Spleen (tissue), 13 donors: ENCODE measurements at places on chromosomes 13 and 19. TPM values are rescaled to one million over a fixed set of nuclear protein-coding genes. Genes with fewer than 3 reads are reported as not detected.

GRCh38 chr13:114056205-114057013, 76.0 kb downstream of the RASA3 start:
- H3K27ac ChIP-seq: peak overlapping the region; percentile 39
- DNase-seq: no peak
- H3K4me1 ChIP-seq: peaks cover 61% of the 10 kb centered on the region
- H3K36me3 ChIP-seq: peaks cover 14% of the 10 kb centered on the region
- no peak overlapping the region for H3K4me3 ChIP-seq

DNA sequence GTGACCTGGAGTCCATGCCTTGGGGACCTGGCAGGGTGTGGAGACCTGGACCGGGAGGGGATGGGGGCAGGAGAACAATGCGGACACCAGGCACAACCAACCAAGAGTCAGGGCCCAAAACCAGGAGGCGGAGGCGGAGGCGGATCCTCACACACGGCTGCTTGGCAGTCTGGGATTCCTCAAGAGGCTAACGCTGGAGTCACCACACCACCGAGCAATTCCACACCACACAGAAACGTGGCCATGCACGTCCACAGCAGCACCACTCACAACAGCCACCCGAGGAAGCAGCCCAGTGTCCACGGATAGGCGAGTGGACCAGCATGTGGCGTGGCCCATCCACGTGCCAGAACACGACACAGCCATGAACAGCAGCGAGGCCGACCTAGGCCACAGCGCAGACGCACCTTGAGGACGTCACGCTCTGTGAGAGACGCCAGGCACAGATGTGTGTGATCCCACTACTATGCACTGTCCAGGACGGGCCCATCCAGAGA, 17.7 kb downstream of the SBNO2 start:
- no peak overlapping the region for H3K4me3 ChIP-seq
- H3K4me1 ChIP-seq: peaks cover 83% of the 10 kb centered on the region

DNA sequence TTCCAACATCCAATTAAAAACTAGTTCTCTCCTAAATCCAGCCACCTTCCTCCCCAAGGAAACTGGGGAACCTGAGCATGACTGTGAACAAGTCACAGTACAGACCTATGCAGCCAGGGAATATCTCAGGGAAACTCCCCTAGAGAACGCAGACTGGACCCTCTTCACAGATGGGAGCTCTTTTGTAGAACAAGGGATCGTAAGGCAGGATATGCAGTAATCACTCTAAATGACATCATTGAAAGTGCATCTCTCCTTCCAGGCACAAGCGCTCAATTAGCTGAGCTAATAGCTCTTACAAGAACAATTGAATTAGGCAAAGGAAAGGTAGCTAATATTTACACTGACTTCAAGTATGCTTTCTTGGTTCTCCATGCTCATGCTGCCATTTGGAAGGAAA, 1331.7 kb downstream of the UQCRFS1 start:
- H3K27ac ChIP-seq: no peak overlapping the region
- H3K27me3 ChIP-seq: no peaks in the 10 kb centered on the region
- no peaks in the 10 kb centered on the region for H3K4me1 ChIP-seq

GRCh38 chr19:43353606-43354304, at the start of gene CD177:
CD177 (plus strand) TSS chr19:43353686; CDS start chr19:43353715, 29 bp downstream.
- no peaks in the 10 kb centered on the region for H3K36me3 ChIP-seq
- H3K4me3 ChIP-seq: no peak within 1 kb of the TSS
- H3K4me1 ChIP-seq: no peaks in the 10 kb centered on the region
- peaks cover 8% of the 10 kb centered on the region for H3K27me3 ChIP-seq
- DNase-seq: no peak
- H3K27ac ChIP-seq: peak within 1 kb of the TSS; percentile 41

GRCh38 chr19:35161434-35161743, 6.9 kb downstream of the FXYD5 start:
- H3K27ac ChIP-seq: no peak overlapping the region
- H3K27me3 ChIP-seq: no peaks in the 10 kb centered on the region
- no peak overlapping the region for H3K4me3 ChIP-seq
- peaks cover 99% of the 10 kb centered on the region for H3K36me3 ChIP-seq
- DNase-seq: no peak

- no peak for DNase-seq
- H3K27ac ChIP-seq: no peak overlapping the region
- no peaks in the 10 kb centered on the region for H3K36me3 ChIP-seq
- no peak overlapping the region for H3K4me3 ChIP-seq
- no peaks in the 10 kb centered on the region for H3K27me3 ChIP-seq
Measured at GRCh38 chr13:50543782-50544181, 299.7 kb downstream of the DLEU7 start.

Gene CGB8
- polyA plus RNA-seq: not detected

- no peaks in the 10 kb centered on the region for H3K36me3 ChIP-seq
- no peak for DNase-seq
- H3K27me3 ChIP-seq: no peaks in the 10 kb centered on the region
- no peak overlapping the region for H3K27ac ChIP-seq
Measured at GRCh38 chr13:60716313-60716712, 319.3 kb downstream of the TDRD3 start.

GRCh38 chr13:97116754-97117153, 105.4 kb upstream of the MBNL2 start:
- H3K36me3 ChIP-seq: no peaks in the 10 kb centered on the region
- DNase-seq: no peak
- no peak overlapping the region for H3K27ac ChIP-seq
- no peaks in the 10 kb centered on the region for H3K27me3 ChIP-seq
- H3K4me1 ChIP-seq: no peaks in the 10 kb centered on the region
- no peak overlapping the region for H3K4me3 ChIP-seq

Gene PRPF31
- 59.1 TPM for polyA plus RNA-seq

DNA sequence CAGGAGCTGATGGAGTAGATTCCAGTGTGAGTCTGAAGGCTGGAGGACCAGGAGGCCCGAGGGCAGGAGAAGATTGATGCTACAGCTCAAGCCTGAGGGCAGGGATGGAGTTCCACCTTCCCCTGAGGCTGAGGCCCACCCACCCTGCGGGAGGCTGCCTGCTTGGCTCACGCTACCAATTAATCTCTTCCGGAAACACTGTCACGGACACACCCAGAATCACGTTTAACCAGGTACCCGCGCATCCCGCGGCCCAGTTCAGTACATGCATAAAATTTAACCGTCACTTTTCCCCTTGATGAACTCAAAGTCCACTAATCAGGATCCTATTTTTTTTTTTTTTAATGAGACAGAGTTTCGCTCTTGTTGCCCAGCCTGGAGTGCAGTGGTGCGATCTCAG, 5.2 kb upstream of the ZNF628 start:
- no peak for DNase-seq
- H3K4me1 ChIP-seq: peaks cover 5% of the 10 kb centered on the region
- H3K27ac ChIP-seq: no peak overlapping the region
- no peaks in the 10 kb centered on the region for H3K27me3 ChIP-seq
- no peak overlapping the region for H3K4me3 ChIP-seq

Gene METTL21C
- not detected for polyA plus RNA-seq

- H3K27me3 ChIP-seq: no peaks in the 10 kb centered on the region
- DNase-seq: no peak
- H3K4me3 ChIP-seq: no peak overlapping the region
- no peak overlapping the region for H3K27ac ChIP-seq
- no peaks in the 10 kb centered on the region for H3K36me3 ChIP-seq
- no peaks in the 10 kb centered on the region for H3K4me1 ChIP-seq
Measured at GRCh38 chr13:59416561-59416960, 747.2 kb downstream of the DIAPH3 start.

GRCh38 chr19:46818812-46819211, 30.4 kb upstream of the SLC1A5 start:
- H3K36me3 ChIP-seq: no peaks in the 10 kb centered on the region
- no peak overlapping the region for H3K4me3 ChIP-seq
- no peak overlapping the region for H3K27ac ChIP-seq
- DNase-seq: no peak
- H3K27me3 ChIP-seq: no peaks in the 10 kb centered on the region

DNA sequence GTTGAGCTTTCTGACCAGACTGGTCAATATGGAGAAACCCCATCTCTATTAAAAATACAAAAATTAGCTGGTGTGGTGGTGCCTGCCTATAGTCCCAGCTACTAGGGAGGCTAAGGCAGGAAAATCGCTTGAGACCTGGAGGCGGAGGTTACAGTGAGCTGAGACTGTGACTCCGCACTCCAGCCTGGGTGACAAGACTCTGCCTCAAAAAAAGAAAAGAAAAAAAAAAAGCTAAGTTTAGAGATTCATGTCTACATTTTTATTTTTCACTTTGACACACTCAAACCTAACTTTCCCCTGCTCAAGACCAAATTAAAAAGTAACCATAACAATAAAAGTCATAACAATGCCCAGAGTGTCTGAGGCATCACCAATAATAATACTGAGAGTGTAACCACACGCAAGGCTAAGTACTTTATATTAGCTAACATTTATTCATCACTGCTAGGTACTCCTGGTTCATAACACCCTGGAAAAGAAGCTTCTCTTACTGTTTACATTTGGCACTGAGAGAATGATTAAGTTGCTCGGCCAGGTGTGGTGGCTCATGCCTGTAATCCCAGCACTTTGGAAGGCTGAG, 5.7 kb downstream of the IRGC start:
- no peak overlapping the region for H3K27ac ChIP-seq
- DNase-seq: no peak
- H3K4me1 ChIP-seq: peaks cover 18% of the 10 kb centered on the region

DNA sequence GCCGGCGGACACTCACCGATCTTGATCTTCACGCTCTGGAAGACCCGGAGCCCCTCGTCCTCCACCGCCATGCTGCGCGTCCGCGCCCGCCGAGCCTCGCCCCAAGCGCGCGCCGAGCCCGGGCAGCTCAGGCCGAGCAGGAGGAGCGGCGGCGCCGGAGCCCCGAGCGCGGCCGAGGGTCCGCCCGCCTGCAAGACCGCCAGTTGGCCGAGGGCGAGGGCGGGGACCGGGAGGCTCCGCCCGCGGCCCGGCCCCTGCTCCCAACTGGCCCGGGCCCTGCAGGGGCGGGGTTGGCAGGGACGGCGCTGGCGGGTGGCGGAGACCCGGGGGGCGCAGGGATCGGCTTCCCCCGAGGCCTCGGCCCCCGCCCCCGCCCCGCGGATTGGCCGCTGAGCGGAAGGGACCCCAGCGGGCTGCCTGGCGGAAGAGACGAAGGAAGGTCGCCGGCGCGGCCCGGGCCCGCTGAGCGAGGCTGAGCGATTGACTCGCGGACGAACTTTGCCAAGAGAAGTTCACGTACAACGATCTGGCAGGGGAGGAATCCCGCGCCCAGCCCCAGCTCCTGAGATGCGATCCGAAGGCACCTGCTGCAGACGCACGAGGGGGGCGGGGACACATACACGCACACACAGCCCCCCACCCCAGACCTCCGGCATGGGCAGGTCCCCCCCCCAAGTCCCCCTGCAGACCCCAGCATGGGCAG, at the start of gene RASA3:
RASA3 (minus strand) TSS at position 205 of the 703 bp plus-strand sequence; CDS start at position 71, 134 bp downstream.
- peak; percentile 94 for DNase-seq
- H3K27ac ChIP-seq: peak within 1 kb of the TSS; percentile 83
- no peaks in the 10 kb centered on the region for H3K27me3 ChIP-seq
- no peaks in the 10 kb centered on the region for H3K36me3 ChIP-seq
- H3K4me3 ChIP-seq: peak within 1 kb of the TSS; percentile 88
- peaks cover 61% of the 10 kb centered on the region for H3K4me1 ChIP-seq

- H3K36me3 ChIP-seq: peaks cover 6% of the 10 kb centered on the region
- no peak for DNase-seq
- H3K27ac ChIP-seq: peak overlapping the region; percentile 93
Measured at GRCh38 chr19:5718579-5719273, 1.2 kb downstream of the LONP1 start.

DNA sequence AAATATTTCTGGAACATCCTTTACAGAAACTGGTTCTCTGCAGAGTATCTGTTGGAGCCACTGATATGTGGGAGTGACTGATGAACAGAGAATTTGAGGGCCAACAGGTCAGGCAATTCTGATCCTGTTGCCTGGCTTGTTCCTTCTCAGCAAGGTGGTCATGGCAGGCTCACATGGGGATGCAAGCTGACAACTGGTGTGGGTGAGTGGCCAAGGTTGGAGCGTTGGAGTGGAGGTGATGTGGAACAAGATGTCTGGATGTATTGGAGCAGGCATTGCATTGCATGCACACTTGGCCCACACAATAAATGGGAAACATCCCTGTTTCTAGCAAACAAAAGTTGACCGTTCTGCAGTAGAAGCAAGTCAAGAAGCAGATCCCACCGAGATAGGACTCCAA, 380.7 kb downstream of the ZNF536 start:
- DNase-seq: no peak
- H3K27ac ChIP-seq: no peak overlapping the region
- no peak overlapping the region for H3K4me3 ChIP-seq
- no peaks in the 10 kb centered on the region for H3K4me1 ChIP-seq
- no peaks in the 10 kb centered on the region for H3K27me3 ChIP-seq

GRCh38 chr13:109743706-109744453, 42.5 kb downstream of the IRS2 start:
- no peak overlapping the region for H3K27ac ChIP-seq
- H3K4me1 ChIP-seq: peaks cover 6% of the 10 kb centered on the region
- no peaks in the 10 kb centered on the region for H3K36me3 ChIP-seq
- H3K4me3 ChIP-seq: no peak overlapping the region
- no peak for DNase-seq

GRCh38 chr13:32902874-32903273, 113.3 kb upstream of the KL start:
- no peak for DNase-seq
- H3K36me3 ChIP-seq: no peaks in the 10 kb centered on the region
- H3K27me3 ChIP-seq: no peaks in the 10 kb centered on the region
- no peak overlapping the region for H3K27ac ChIP-seq

DNA sequence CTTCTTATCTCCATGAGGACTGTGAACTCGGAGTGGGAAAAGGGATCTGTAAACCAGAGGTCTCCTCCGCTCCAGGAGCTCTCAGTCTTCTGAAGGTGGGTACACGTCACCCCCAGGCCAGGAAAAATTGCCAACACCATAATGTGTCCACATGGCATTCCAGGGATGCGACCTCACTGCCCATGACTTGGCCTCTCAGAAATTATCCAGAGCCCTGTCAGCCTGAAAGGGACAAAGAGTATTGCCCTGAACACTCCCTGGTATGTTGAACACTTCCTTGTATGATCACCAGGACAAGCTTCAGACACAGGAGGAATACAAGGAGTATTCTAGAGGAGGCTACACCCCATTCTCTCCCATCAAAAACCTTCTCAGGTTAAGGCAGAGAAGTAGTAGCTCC, 81.0 kb upstream of the SLC7A1 start:
- no peak for DNase-seq
- no peaks in the 10 kb centered on the region for H3K36me3 ChIP-seq
- peaks cover 3% of the 10 kb centered on the region for H3K27me3 ChIP-seq
- no peak overlapping the region for H3K27ac ChIP-seq
- H3K4me3 ChIP-seq: no peak overlapping the region
